Foreskin fibroblast (primary cell): ENCODE measurements at places on chromosomes 5 and 9.

- no peak for DNase-seq
Measured at GRCh38 chr5:111993242-111993641, 236.2 kb upstream of the NREP start.

- DNase-seq, result no peak
Measured at GRCh38 chr9:134304690-134305089, 21.6 kb upstream of the RXRA start.

DNA sequence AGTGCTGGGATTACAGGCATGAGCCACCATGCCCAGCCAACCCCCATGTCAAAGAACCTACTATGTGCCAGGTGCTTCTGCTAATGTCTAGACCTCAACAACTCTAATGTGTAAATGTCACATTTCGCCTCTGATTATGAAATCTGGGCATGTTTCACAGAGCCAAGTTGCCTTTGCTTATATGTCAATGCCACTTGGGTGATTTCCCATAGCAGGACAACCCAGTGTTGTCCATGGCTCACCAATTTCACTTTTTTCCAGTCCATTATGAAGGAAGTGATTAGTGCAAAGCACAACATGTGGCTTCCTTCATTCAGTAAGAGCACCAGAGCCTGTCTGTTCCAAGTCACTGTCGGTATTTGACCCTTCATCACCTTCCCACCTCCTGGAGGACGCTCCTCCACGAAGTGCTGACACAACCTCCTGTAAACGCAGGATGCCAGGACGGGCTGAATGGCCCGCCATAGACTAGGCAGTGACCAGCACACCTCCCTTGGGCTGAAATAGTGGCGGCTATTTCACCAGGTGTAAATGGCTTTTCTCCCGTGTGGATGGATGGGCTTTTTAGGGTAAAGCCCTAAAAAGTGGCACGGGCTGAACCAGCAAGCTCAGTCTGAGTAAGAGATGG, 962 bp upstream of the PKN3 start:
- DNase-seq, result no peak

- DNase-seq, result peak; percentile 43
Measured at GRCh38 chr5:158074992-158075769, 216.2 kb upstream of the CLINT1 start.

DNA sequence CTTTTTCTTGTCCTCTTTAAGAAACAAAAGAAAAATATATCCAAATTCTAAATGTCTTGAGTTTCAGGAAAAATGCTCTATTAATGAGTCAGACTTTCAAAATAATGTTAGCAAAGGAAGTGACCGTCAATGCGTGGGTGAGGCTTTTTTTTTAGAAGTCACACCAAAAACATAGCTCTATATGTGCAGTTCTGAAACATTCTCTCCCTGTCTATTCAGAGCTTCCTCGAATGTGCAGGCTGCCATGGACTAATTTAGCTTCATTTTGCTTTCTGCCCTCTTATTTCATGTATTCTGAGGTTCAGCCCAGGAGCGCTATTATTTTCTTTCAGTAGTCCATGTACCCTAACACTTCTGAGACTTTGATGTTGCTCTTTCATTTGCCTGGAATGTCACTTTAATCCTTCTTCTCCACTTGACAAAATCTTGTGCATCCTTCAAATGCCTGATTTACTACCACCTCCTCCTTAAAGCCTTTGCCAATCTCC, 72.5 kb upstream of the RASA1 start:
- DNase-seq, result peak; percentile 82

DNA sequence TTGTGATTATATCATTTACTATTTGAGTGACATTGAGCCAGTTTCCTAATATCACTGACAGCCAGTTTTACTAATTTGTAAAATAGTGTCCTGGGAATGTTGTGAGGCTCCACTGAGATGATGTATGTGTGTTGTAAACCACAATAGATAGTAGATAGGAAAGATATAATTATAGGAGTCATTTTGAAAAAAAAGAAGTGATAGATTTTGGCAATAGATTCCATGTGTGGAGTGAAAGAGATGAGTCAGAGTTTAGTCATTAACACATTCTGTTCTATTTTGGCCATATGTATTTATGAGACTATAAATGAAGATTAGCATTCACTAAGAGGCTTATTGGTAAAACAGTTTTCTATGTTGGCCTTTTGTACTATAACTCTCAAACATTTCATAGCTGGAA, 388.2 kb downstream of the FAM170A start:
- peak; percentile 59 for DNase-seq

GRCh38 chr5:36395260-36395659, 93.6 kb upstream of the RANBP3L start:
- DNase-seq, result no peak

DNA sequence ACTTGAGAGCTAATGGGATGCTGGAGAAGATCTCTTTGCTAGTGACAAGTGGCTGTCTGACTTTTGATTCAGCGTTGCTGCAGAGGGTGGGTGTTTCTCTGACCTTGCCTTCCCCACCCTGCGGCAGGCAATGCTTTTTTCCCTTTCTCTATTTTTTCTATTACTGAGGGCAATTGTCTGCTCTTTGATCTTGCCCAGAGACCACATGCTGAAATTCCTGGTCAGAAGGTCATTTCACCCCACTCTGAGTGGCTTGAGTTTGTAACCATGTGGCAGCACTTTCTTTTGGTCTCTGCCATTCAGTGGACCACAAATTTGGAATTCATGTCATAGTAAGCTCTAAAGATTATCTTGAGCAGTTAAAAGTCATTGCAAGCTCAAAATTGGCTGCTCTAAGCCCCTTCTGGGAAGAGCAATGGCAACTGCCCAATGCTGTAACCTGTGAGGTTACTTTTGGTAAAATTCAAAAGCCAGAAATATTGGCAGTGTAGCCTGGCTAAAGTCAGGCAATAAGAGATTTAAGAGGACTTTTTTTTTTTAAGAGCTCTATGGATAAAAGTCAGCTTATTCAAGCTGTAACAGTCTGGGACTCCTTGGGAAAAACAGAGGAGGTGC, 30.4 kb upstream of the MTMR12 start:
- no peak for DNase-seq

GRCh38 chr5:37786862-37787519, 52.9 kb downstream of the GDNF start:
- peak; percentile 62 for DNase-seq

GRCh38 chr5:52668139-52668538, 119.6 kb upstream of the ITGA1 start:
- DNase-seq, result no peak

- peak; percentile 86 for DNase-seq
Measured at GRCh38 chr9:110579034-110579861, at the start of gene SVEP1. Gene SVEP1, minus strand, starts transcription at chr9:110579741. Its CDS starts 198 bp downstream, at chr9:110579543.

DNA sequence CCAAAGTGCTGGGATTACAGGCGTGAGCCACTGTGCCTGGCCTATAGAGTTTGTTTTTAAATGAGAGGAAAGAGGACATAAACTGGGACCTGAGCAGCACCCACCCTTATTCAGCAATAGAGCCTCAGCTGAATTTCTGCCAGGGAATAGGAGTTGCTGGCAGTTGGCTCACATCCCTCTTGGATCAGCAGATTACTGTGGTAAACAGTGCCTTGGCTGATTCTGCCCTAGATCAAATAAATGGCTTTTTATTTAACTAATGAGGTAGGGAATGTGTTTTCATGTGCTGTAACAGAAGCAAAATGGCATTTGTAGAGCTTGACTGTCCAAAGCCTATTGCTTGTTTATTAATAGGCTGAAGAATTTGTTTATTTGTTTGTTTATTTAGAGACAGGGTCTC, 2.1 kb downstream of the ARHGEF37 start:
- no peak for DNase-seq

GRCh38 chr9:96126321-96126881, 175.6 kb downstream of the HSD17B3 start:
- DNase-seq, result no peak

DNA sequence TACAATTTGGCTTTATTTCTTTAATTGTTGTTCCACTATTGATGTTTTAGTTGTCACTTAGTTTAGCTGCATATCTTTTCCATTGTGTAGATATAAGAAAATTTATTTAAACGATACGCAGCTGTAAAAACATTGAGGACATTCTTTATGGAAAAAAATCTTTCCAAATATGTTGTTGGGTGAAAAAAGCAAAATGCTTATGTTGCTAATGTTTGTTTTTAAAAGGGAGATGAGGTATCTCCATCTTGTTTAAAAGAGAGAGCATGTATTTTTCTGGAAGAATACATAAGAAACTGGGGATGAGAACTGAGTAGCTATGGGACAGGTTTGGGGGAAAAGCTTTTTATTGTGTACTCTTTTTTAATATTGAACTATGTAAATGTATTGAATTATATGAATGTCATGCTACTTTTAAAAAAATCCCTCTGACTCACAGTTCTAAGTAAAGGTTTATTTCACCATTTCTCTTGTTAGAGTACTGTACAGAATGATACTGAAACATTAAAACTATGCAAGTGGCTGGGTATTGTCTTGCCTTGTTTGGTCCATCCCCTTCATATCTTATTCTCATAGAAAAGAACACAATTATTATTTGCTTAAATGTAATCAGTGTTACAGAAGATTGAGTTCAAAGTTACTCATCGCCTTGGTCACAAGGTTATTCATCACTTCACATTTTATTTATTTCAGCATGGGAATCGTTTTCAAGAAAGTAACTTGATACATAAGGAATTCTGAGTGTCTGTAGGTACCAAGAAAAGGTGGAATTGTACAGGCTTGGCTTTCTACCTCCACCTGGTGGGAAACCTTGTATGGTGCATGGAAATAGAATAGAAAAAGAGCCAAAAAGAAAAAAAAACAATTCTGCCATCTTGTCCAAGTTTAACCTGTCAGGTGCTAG, 85.8 kb downstream of the RIC1 start:
- DNase-seq, result peak; percentile 48

DNA sequence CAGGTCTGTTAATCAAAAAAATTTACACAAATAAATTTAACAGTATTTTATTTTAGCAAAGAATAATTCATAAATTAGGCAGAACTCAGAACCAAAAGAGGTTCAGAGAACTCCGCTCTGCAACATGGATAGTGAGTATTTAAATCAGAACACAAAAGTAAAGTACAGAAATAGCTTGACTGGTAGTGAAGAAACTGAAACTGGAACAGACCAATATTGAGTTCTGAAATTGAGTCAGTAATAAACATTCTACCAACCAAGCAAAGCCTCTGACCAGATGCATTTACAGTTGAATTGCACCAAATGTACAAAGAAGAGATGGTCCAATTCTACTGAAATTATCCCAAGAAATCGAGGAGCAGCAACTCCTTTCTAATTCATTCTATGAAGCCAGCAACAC, 1542.8 kb downstream of the EFNA5 start:
- no peak for DNase-seq
